SW 1271 (cell line): ENCODE measurements at places on chromosomes 16 and 17.

- DNase-seq: no peak
Measured at GRCh38 chr16:716200-716568, 1.3 kb downstream of the METRN start.

DNA sequence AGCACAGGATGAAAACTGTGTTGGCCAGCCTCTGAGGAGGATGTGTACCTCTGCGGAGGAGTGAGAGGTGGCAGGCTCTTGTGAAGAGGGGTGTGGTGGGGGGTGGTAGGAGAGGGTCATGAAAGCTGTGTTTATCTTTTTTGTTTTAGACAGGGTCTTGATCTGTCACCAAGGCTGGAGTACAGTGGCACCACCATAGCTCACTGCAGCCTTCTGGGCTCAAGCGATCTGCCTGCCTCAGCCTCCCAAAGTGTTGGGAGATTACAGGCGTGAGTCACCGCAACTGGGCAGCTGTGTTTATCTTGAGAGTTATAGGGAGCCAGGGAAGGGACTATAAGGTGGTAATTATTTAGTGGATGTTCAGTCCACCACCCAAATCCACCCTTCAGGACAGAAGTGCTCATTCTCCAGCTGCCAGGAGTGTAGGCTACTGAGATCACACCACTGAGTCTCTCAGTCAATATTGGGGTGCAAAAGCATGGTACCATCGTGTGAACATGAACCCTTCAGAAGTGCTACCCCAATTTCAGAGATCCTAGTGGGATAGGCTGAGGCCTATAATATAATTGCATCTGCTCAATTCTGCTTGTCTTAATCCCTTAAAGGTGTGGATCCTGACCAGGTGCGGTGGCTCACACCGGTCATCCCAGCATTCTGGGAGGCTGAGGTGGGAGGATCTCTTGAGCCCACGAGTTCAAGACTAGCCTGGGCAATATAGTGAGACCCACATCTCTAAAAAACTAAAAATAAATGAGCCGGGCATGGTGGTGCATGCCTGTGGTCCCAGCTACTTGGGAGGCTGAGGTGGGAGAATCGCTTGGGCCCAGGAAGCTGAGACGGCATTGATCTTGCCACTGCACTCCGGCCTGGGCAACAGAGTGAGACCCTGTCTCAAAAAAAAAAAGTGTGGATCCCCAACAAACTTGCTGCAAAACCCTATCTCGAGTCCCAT lies 788 bp upstream of the EXOC3L1 start:
- DNase-seq: no peak

- no peak for DNase-seq
Measured at GRCh38 chr17:74523308-74523707, 8.0 kb downstream of the CD300LB start.

GRCh38 chr17:37797206-37797605 lies 52.3 kb upstream of the HNF1B start:
- DNase-seq: no peak

- no peak for DNase-seq
Measured at GRCh38 chr17:65660947-65661346, 99.5 kb upstream of the AXIN2 start.

DNA sequence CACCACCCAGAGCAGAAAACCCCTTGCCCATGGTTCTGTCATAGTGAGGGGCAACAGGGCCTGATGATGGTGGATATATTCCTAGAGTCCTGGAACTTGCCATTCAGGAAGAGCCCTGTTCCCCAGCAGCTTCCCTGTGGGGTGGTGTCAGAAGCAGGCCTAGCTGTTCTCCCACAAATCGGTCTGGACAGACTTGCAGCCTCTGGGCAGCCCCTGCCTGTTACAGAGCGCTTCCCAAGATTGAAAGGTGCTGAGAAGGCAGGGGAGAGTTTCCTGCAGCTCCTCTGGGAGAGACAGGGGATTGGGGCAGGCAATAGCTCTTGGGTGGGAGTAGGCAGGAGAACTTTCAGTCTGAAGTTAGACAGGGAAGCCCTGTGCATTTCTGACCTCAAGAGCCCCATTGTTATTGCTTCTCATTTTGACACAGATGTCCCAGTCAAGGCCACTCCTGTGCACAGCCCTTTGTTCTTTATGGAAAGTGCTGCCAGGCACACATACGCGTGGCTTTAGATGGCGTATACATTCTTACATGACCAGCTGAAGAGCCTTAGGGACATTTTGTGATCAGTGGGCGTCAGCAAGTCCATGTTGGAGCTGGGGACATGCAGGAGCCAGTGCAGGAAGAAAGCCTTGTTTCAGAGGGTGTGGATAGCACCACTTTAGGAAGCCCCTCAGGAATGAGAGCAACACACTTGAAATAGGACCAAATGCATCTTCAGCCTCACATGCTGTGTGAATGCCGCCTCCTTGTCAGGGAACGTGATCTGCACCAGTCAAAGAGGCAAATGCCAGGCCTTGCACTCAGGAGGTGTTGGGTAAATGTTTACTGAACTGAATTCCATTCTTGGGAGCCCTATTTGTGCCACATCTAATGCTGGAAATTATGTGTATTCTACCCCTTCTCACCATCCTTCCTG lies 67.5 kb downstream of the GNAO1 start:
- DNase-seq: no peak

GRCh38 chr16:18782697-18783429 lies 7.3 kb downstream of the RPS15A start:
- DNase-seq: no peak
